ENCODE measurements at places on chromosomes 7 and 10. TPM values are rescaled to one million over a fixed set of nuclear protein-coding genes. Genes with fewer than 3 reads are reported as not detected.

DNA sequence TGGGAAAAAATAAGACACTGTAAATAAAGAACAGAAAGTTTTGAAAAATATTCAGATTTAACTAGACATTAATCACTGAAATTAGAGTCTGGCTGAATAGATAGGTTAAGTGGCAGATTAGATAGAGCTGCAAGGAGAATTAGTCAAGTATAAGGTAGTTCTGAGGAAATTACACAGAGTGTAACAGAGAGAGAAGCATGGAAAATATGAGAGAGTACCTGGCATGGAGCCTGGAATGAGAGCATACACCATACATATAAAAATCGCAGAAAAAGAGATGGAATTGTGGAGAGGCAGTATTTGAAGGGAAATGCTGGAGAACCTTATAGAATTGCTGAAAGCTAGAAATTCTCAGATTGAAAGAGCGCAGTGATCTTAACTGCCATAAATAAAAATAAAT is 46.9 kb downstream of the ZNRF2 start:
- DNase-seq, result no peak

DNA sequence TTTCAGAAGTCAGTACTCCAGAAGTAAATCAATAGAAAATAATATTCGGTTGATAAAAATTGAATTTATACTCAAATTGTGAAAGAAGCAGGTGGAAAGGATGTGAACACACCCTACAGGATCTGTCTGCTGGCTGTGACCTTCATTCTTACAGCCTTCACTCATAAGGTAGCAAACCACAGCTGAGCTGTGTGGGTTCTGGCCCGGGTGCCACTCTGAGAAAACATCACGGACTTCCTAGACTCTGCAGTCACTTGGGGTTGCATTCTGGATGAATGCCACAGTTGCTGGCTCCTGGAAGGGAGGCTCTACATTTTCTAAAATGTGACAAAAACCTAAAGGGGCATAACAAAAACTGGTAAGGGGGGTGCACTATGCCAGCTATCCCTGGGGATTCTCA is 36.0 kb upstream of the ABLIM1 start:
- DNase-seq, result no peak

DNA sequence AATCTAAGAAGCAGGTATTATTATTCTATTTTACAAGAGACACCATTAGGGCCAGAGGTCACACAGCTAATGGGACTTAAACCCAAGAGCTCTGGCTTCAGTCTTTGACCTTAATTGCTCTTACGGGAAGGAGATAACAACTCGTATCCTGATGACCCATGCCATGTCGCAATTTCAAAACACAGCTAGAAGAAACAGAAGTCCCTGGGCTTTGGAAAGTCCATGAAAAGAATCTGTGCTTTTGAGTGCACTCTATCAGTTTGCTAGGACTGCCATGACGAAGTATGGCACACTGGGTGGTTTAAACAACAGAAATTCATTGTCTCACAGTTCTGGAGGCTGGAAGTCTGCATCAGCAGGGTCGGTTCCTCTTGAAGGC is 247.8 kb upstream of the AOAH start:
- no peak for DNase-seq

DNA sequence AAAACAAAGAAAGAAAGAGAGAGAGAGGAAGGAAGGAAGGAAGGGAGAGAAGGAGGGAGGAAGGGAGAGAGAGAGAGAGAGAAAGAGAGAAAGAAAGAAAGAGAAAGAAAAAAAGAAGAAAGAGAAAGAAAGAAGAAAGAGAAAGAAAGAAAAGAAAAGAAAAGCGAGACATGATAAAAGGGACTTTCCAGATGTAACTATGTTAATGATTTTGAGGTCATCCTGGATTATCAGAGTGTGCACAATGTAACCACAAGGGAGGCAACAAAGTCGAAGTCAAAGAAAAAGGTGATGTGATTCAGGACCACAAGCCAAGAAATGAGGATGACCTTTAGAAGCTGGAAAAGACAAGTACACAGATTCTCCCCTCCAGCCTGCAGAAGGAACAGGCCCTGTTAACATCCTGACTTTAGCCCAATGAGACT is 48.9 kb upstream of the PAX2 start:
- DNase-seq, result no peak

DNA sequence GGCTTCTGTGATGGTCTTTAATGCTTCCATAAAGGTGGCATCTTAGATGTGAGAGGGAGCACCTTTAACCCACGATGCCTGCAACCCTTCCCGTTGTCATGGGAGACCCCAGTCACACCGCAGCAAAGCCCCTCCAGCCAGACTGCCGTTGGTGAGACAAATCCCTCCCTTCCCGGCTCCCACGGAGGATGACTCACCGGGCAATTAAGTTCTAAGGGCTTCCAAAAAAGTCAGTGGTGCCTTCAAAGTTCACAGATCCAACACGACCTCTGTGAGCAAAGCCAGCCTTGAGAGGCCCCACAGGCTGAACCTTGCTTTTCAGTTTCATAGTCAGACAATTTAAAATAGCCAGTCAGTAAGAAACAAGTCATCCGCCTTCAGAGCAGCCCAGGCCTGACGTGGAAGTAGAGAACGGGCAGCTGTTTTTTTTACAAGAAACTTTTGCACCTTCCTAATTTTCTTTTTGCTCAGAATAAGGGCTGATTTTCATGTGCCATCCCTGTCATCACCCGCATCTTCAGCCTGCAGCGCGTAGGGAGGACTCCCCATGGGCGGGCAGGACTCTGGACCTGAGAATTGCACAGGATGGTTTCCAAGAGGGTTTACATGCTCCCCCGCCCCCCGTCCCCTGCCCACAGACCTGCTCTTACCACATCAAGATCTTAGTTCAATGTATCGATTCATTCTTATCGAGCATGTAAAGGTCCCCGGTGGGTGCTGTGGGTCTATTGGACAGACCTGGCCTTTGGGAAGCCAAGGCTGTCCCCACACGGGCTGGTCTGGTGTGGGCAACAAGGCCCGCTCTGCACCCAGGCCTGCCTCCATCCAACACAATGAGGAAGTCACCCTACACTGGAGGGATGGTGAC is 333.9 kb downstream of the DNAJB6 start:
- DNase-seq, result no peak

GRCh38 chr7:93011351-93012294 is 106.2 kb downstream of the SAMD9 start:
- no peak for DNase-seq

DNA sequence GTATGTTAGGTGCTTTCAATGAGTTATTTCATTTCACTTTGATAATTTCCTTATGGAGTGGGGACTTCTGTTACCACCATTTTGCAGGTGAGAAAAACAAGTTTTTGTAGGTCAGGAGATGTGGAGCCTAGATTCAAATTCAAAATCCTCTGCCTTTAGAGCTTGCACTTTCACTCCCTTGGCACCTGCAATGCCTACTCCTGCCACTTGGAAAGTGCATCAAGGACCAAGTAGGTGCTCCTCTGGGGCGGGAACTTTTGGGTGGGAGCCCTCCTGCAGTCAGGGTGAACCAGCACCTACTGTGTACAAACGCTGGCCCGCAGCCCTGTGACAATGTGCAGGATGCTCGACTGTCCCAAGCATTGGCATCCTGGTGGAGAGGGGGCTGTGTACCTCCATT is 199.0 kb downstream of the EMX2 start:
- no peak for DNase-seq

GRCh38 chr10:8640301-8640700 is 585.8 kb downstream of the GATA3 start:
- DNase-seq, result no peak

- DNase-seq, result no peak
Observed at GRCh38 chr10:67077376-67077775, 151.5 kb downstream of the LRRTM3 start.

- no peak for DNase-seq
Observed at GRCh38 chr7:30743371-30744074, 8.4 kb upstream of the INMT start.

- no peak for DNase-seq
Observed at GRCh38 chr7:33511778-33512177, 382.4 kb downstream of the BBS9 start.

DNA sequence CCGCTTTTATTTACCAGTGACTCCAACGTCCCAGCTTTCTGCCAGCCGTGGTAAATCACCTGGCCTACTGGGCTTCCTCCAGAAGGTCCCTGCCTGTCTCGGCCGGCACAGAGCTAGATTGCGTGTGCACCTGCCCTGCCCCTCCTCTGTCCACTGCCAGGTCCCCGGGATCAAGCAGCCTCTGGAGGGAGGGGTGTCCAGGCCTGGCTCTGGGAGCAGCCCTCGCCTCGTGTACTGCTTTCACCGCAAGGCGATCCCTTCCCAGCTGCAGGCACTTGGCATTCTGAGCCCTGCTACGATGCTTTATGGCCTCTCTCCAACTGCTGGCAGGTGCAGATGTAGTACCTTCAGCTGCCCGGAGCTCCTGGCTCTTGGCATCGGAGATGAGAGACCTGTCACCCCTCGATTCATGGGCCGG is 7.4 kb downstream of the SLC29A3 start:
- no peak for DNase-seq

DNA sequence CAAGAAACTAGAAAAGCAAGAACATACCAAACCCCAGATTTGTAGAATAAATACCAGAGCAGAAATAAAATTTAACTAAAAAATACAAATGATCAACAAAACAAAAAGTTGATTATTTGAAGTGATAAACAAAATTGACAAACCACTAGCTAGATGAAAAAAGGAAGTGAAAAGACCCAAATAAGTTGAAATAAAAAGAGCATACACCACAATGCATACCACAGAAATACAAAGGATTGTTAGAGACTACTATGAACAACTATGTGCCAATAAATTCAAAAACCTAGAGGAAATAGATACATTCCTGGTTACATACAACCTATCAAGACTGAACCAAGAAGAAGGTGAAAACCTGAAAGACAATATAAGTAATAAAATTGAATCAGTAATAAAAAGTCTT is 333.4 kb downstream of the SH2D4B start:
- DNase-seq, result no peak

DNA sequence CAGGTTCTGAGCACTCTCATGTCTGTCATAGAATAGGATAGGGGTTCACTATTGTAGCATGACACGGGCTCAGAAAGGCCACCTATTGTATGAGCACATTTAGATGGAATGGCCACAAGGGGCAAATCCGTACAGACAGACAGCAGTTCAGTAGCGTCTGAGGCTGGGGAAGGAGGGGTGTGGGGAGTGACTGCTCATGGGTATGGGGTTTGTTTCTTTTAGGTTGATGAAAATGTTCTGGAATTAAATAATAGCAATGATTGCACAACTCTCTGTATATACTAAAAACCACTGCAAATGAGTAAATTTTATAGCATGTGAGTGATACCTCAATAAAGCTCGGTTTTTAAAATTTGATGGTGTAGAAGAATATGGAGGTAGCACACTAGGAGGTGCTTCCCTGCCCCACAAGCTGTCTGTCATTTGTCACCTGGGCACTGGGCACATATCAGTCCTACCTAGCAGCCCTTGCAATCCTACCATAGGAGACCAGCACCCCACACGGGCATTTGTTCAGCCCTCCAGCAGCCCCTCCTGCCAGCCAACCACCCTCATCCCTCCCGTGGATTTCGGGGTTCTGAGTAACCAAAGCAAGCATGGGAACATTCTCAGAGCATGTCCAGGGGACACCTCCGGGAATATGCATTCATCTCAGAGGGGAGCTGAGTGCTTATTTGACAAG is 35.2 kb downstream of the KCNMA1 start:
- DNase-seq, result no peak

DNA sequence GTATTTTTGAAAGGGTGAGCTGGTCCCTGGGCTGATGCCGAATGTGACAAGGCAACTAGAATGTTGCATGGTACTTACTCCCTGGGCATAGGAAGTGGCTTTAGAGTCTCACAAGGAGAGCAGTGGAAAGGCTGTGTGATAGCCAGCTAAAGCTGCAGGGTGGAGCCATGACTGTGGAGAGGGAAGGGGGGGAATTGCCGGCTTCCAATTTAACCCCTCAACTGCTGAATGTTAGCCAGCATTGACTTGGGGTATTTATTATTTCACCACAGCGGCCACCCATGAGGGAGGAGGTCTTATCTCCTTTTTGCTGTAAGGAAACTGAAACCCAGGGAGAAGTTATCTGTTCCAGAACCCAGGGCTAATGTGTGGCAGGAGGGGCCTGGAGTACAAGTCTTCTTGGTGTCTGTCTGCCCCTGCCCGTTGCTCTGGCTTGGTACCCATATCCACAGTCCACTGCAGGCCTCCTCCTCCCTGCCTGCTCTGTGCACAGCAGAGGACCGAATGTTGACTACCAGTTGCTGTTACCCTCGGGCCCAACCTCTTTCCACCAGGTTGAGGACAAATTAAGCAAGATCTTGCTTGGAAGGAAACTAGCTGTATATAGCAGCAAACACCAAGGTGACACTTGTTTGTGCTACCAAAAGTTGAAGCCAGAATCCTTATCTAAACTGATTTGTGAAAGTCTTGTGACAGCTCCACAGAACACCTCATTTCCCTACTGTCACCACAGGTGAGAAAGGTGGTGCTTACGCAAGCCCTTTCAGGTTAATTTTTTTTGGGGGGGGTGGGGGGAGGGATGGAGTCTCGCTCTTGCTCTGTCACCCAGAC is 37.6 kb downstream of the WBP1L start:
- DNase-seq, result no peak

- DNase-seq, result no peak
Observed at GRCh38 chr7:69822386-69822785, 224.1 kb downstream of the AUTS2 start.

- DNase-seq, result no peak
Observed at GRCh38 chr10:4270116-4270515, 485.1 kb upstream of the KLF6 start.

DNA sequence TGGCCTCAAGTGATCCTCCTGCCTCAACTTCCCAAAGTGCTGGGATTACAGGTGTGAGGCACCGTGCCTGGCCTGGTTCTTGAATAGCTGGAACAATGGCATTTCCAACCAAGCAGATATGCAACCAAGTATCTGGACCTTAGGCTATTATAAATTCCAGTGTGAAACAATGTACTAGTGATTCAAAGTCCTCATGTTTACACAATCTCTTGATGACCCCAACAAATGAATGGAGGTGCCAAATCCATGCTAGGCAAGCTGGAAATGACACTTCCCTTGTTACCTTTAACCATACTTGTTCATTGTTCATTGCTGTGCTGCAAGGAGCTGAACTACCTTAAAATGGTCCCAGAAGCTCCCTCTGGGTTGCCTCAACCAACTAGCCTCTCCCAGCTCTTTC is 282.2 kb upstream of the KLF14 start:
- no peak for DNase-seq

- DNase-seq, result no peak
Observed at GRCh38 chr10:11183015-11183414, 165.3 kb downstream of the CELF2 start.

The CTTNBP2 gene
- total RNA-seq, result 9.2 TPM

The TRPV6 gene
- total RNA-seq, result not detected

The CYP3A7 gene
- not detected for total RNA-seq

The ZPBP gene
- total RNA-seq, result not detected

The GDF10 gene
- total RNA-seq, result 2.5 TPM

The ECHDC3 gene
- total RNA-seq, result 12.2 TPM

The EBF3 gene
- 4.6 TPM for total RNA-seq

The SVIL gene
- total RNA-seq, result 349 TPM

The UPK3BL2 gene
- 14.7 TPM for total RNA-seq

The HOXA4 gene
- total RNA-seq, result 3.7 TPM

The TBC1D12 gene
- total RNA-seq, result 20.7 TPM

The SH3PXD2A gene
- 28.3 TPM for total RNA-seq

The CLDN4 gene
- 0.99 TPM for total RNA-seq

The PILRB gene
- 88.4 TPM for total RNA-seq
